ENCODE measurements at places on chromosomes 3 and 15.

GRCh38 chr3:58205981-58206380 lies 4.8 kb downstream of the DNASE1L3 start:
- no peak for DNase-seq

GRCh38 chr3:183288117-183288516 lies 35.1 kb downstream of the B3GNT5 start:
- DNase-seq: no peak

- DNase-seq: no peak
Measured at GRCh38 chr3:179026636-179027035, 45.0 kb downstream of the ZMAT3 start.

DNA sequence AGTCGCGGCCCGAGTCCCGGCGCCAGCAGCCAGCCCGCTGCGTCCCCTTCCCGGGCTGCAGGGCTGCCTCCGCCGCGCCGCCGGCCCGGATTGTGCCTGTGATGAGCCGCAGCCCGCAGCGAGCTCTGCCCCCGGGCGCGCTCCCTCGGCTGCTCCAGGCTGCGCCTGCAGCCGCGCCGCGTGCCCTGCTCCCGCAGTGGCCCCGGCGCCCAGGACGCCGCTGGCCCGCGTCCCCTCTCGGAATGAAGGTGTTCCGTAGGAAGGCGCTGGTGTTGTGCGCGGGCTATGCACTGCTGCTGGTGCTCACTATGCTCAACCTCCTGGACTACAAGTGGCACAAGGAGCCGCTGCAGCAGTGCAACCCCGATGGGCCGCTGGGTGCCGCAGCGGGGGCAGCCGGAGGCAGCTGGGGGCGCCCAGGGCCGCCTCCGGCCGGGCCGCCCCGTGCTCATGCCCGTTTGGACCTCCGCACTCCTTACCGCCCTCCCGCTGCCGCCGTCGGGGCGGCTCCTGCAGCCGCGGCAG lies 1.2 kb downstream of the CHST2 start:
- DNase-seq: no peak

GRCh38 chr3:6542795-6543194 lies 318.1 kb upstream of the GRM7 start:
- DNase-seq: no peak
